ENCODE measurements at places on chromosomes 5 and 9.

GRCh38 chr9:13529321-13530104, 250.0 kb upstream of the MPDZ start:
- DNase-seq, result no peak

DNA sequence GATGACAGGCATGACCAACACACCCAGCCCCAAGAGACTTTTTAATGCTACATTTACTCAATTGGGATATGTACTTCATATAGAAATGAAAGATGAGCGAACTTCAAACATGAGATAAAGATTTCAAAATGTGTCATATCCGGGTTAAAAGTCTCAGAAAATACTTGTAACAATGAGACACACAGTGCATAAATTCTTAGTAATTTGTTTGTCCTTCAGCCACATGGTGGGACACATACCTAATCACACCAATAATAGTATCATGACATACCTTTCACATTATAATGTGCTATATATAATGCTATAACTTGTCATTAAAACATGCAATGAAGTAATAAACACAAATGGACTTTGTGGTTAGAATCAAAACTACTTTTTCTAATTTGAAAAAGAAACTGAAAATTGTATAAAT, 204.7 kb upstream of the RFX3 start:
- no peak for DNase-seq

DNA sequence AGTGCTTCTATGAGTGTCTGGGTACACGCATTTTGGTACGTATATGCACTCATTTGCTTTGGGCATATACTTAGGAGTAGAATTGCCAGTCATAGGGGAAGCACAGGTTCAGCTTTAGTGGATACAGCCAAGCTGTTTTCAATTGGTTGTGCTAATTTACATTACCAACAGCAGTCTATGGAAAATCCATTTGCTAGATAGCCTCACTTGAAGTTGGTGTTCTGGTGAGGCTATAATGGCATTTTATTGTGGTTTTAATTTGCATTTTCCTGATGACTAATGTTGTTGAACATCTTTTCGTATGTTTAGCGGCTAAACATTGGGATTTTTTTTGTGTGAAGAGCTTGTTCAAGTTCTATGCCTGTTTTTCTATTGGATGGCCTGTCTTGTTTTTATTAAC, 76.8 kb upstream of the ANKH start:
- no peak for DNase-seq

- no peak for DNase-seq
Measured at GRCh38 chr9:29129763-29130162, 1556.5 kb upstream of the C9orf72 start.

GRCh38 chr9:78235256-78235761, 566 bp upstream of the CEP78 start:
- no peak for DNase-seq

DNA sequence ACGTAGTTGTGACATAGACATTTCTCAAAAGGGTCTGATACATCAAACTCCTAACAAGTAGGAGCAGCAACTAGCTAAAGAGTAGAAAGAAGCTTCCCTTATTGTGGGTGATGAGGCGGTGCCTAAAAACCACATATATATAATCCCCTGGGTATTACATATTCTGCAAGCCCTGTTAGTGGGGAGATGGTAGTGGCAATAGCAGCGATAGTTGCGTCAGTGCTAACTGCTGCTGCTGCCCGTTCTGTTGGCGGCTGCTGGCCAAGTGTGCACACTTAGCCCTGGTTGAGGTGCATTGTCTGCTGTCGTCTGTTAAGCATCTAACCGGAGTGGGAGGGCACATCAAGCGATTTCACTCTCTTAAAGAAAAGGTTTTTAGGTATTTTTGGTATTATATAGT, 35.8 kb downstream of the VLDLR start:
- no peak for DNase-seq

- DNase-seq, result no peak
Measured at GRCh38 chr5:62065050-62065449, 241.0 kb upstream of the KIF2A start.

GRCh38 chr5:161007879-161008278, 155.9 kb upstream of the ATP10B start:
- DNase-seq, result no peak

- no peak for DNase-seq
Measured at GRCh38 chr9:13034694-13035002, 244.8 kb downstream of the MPDZ start.

DNA sequence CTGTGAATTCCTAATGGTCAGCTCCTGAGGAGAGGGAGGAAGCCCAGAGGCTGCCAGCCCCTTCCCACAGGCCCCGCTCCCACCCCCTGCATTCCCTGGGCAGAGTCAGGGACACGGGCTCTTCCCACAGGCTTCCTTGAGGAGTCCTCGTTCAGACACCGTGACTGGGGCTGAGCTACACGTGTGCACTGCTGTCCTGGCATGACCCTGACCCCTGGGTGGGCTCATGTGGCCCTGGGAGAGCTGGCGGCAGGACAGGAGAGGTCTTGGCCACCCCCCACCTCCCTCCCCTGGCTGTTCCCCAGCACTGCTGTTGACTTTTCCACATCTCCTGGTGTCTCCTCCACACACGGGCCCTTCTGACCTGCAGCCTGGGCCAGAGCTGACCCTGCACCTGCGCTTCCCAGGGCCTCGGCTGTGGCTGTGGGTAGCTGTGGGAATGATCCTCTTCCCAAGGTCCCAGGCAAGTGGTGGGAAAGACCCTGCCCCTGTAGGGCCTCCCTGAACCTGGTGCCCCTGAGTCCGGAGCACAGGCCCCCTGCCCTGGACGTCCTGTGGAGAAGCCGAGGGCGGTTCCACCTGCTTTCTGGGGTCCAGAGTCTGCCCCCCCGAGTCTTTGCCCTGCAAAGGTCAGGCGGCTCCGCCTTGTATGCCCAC, 56.5 kb upstream of the NKD2 start:
- DNase-seq, result no peak

DNA sequence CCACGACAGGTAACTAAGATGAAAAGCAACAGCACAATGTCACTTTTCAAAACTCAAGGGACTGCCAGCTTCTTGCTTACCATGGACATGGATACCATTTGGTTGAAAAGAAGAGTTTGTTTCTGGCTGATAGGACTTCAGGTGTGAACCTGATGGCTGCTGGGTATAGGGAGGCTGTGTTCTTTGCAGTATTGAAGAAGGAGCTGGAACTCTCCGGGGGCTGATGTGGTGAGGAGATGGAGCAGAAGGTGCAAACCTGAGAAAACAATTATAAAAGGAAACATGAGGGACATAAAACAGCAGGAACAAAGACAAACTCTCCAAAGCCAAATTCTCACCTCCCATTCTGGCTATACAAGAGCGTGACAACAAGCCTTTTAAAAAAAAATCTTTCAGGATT, 330.1 kb upstream of the RFX3 start:
- no peak for DNase-seq

All from HS-5 (cell line).